ENCODE measurements at places on chromosomes 1 and 21. TPM values are rescaled to one million over a fixed set of nuclear protein-coding genes. Genes with fewer than 3 reads are reported as not detected.

Gene KIAA1614
- 4.0 TPM for total RNA-seq

Gene FAM151A
- not detected for total RNA-seq

Gene TRIM67
- not detected for total RNA-seq

Gene DIO1
- not detected for total RNA-seq

Gene ADGRL4
- total RNA-seq: 246 TPM

Gene IGSF5
- total RNA-seq: not detected

Gene LYPD8
- total RNA-seq: not detected

Gene CLDN14
- total RNA-seq: 0.29 TPM

Gene TMPRSS2
- not detected for total RNA-seq

Gene CASQ2
- not detected for total RNA-seq

Gene CHIA
- total RNA-seq: not detected

Gene PRPF38A
- 12.4 TPM for total RNA-seq

Gene OR2T33
- not detected for total RNA-seq

Gene ETNK2
- 16.8 TPM for total RNA-seq

Gene DCST1
- total RNA-seq: not detected

Gene ST3GAL3
- total RNA-seq: 17.0 TPM

Gene MATN1
- total RNA-seq: under 0.01 TPM

Gene LHX4
- total RNA-seq: under 0.01 TPM

Gene SPRR1B
- not detected for total RNA-seq

Gene A3GALT2
- total RNA-seq: not detected

Gene CD5L
- total RNA-seq: not detected

Gene CFAP57
- 0.10 TPM for total RNA-seq

Gene DISP3
- total RNA-seq: 0.10 TPM

Gene ALX3
- total RNA-seq: not detected

Gene SHE
- 66.0 TPM for total RNA-seq

Gene AKIRIN1
- 49.8 TPM for total RNA-seq

Gene KLHDC8A
- not detected for total RNA-seq
